ENCODE measurements at places on chromosomes 1 and 21.

- no peak for DNase-seq
Observed at GRCh38 chr1:22038036-22038435, 14.5 kb upstream of the CDC42 start.

DNA sequence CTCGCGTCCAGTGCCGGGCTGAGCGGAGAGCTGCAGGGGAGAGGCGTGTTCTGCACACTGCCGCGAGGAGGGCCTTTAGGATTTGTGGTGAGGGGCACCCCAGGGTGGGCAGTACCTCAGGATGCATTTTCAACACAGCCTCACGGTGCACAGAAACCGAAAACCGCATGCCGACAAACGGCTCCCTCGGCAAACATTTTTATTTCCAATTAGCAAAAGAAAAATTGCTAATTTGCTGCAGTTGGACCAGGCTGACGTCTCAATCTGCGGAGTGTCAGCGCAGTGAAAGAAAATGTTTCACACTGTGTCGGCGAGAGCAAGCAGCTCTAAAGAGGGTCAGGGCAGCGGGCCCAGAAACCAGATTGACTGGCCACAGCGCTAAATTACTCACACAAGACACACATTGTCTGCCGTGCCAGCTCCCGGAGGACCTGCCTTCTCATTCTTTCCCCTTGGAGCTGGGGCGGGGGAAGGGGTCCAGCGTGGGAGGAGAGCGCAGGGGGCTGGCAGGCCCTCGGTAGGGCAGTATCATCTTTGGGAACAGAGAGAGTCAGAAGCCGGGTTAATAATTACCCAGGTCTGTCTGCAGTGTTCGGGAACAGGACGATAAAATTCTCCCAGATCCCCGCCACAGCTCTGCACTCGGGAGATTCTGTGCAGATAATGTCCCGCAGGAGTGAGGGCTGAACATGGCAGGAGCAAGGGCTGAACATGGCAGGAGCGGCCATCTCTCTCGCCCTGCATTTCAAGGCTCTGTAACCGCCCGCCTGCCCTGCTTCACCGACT, 150.2 kb downstream of the PRDM16 start:
- no peak for DNase-seq

- DNase-seq: no peak
Observed at GRCh38 chr21:46368533-46369285, 44.8 kb downstream of the PCNT start.

DNA sequence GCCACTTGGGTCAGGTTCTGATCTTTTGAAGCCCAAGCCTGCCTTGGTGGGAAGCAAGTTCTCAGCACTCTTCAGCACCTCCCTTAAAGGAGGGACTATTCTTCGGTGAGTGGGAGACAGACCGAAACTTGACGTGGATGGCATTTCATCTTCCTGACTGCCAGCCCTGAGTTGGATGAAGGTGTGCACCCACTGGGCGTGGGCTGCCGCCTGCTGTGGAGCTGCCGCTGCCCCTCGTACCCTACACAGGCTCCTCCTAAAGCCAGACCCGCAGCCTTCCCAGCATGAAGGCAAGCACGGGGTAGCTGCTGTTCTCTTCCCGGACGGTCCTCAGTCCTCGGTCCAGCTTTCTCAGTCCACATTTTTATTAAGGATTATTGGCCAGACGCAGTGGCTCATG, 84.2 kb downstream of the SLC66A1 start:
- no peak for DNase-seq

DNA sequence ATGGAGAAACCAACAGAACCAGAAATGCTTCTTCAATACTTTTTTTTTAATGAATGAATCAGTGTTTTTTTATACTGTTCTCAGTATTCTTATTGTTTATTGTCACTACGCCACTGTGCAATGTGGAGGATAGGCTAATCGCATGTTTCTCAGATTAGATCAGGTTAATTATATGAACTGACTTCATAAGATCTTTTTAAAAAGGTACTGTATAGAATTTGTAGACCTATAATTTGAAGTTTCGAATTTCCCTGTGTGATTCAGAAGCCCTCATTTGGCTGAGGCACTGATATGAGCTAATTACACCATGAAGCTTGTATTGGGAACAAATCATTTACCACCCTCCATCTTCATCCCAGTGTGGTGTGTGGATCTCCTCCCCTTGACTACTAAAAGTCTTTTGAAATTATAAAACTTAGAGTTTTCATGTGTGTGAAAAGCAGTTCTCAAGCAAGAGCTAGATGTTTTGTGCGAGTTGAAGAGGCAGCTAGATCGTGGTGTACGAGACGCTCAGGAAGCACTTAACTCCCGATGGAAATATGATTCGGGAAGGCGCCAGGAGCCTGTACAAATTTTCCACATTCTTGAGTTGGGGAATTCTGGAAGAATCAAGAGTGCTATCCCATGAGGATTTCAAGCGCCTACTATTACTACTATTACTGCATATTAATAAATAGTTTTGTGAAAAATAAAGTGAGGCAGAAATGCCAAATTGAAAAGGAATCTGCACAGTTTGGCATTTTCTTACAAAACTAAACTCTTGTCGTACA, 52.1 kb upstream of the KCNE2 start:
- DNase-seq: no peak

DNA sequence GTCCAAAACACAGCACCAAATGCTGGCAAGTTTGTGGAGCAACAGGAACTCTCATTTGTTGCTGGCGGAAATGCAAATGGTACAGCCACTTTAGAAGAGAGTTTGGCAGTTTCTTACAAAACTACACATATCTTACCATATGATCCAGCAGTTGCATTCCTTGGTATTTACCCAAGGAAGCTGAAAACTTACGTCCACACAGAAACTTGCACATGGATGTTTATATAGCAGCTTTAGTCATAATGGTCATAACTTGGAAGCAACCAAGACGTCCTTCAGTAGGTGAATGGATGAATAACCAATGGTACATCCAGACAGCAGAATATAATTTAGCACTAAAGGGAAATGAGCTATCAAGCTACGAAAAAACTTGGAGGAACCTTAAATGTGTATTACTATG, 66.4 kb downstream of the MARK1 start:
- DNase-seq: no peak

DNA sequence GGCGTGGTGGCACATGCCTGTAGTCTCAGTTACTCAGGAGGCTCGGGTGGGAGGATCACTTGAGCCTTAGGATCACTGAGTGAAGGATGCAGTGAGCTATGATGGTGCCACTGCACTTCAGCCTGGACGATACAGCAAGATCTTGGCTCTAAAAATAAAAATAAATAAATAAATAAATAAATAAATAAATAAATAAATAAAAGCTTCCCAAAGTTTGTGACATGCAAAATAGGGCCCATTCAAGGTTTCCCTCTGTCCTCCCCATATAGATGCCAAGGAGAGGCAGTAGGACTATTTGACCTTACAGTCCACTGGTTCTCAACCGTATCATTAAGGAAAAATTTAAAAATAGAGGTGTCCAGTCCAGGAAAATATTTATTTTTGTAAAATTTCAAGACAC, 41.2 kb downstream of the ZBTB8OS start:
- no peak for DNase-seq

DNA sequence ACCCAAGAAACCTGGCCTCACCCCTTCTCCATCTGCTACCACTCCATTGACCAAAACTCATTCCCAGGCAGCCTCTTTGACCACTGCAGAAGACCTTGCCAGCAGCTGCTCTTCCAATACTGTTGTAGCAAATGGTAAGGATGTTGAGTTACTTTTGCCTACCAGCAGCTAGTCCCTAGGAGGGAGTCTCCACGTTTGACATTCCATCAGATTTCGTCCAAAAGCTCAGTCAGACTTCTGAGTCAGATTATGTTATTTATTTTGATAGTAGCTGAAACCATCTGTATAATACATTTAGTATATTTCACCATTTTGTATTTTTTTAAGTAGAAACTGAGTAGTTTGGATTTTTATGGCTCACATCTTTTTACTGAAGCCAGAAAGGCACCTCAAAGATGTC, 51.5 kb upstream of the WNT2B start:
- DNase-seq: no peak

- DNase-seq: no peak
Observed at GRCh38 chr1:93328809-93329760, 16.6 kb upstream of the DR1 start.

DNA sequence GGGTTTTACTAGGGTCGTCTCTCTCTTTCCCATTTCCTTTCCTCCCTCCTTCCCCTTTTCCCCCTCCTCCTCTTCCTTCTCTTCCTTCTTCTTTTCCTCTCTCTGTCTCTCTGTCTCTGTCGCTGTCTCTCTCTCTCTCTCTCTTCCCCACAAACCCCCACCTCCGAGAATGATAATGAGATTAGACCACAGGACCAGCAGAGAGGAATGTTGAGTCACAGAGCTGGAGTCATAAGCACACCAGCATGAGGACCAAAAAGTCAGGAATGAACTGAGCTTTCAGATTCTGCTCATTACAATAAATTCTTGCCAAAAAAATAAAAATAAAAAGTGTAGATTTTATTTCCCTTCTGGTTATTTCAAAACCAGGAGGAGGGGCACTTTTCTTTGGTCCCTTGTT, 377.4 kb downstream of the LTN1 start:
- DNase-seq: no peak

DNA sequence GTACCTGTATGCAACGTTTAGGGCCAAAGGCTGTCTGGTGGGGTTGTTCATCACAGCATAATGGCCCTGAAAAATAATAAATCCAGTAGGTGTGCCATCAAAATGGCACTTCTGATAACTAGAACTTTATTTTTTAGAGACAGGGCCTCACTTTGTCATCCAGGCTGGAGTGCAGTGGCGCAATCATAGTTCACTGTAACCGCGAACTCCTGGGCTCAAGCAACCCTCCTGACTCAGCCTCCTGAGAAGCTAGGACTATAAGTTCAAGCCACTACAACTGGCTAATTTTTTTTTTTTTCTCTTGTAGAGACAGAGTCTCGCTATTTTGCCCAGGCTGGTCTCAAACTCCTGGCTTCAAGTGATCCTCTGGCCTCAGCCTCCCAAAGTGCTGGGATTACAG, 4.7 kb downstream of the SNAPIN start:
- no peak for DNase-seq

GRCh38 chr21:34900376-34900775, 148.7 kb downstream of the RUNX1 start:
- DNase-seq: no peak

DNA sequence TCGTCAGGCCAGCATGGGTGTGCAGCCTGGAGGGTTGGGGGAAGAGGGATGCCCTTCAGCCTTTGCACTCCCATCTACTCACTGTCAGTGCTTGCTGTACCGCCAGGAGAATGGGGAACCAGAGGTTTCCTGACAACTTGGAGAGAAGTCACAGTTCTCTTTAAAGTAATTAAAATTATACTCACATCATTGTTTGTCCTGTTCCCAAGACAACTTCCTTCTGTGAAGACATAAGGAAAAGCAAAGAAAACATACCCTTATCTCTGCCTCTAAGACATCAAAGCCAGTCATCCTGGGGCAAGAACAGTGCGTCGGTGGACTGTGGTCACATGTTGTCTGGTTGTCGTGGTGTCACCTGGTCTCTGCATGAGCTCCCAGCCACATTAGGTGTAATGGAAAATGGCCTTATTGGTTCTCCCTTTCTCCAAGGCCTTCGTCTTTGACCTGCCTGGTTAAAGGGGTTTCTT, 17.6 kb downstream of the TRAF5 start:
- no peak for DNase-seq

- peak; percentile 43 for DNase-seq
Observed at GRCh38 chr1:34412598-34413370, 236.1 kb downstream of the C1orf94 start.

GRCh38 chr1:35533586-35533985, 23.6 kb downstream of the KIAA0319L start:
- DNase-seq: no peak

GRCh38 chr1:55353707-55354620, 138.8 kb upstream of the USP24 start:
- peak; percentile 70 for DNase-seq

DNA sequence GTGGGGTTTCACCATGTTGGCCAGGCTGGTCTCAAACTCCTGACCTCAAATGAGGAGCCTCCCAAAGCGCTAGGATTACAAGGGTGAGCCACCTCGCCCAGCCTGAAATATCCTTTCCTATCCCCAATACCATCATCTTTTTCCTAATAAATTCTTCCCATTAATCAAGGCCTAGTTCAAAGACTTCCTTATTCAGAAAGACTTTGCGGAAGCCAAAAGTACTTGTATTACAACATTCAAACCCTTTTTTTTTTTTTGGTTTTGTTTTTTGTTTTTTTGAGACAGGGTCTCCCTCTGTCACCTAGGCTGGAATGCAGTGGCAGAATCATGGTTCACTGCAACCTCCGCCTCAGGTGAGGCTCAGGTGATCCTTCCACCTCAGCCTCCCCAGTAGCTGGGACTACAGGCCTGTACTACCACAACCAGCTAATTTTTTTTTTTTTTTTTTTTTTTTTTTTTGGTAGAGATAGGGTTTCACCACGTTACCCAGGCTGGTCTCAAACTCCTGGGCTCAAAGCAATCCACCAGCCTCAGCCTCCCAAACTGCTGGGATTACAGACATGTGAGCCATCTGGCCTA, 7.6 kb downstream of the SLC19A2 start:
- DNase-seq: no peak

DNA sequence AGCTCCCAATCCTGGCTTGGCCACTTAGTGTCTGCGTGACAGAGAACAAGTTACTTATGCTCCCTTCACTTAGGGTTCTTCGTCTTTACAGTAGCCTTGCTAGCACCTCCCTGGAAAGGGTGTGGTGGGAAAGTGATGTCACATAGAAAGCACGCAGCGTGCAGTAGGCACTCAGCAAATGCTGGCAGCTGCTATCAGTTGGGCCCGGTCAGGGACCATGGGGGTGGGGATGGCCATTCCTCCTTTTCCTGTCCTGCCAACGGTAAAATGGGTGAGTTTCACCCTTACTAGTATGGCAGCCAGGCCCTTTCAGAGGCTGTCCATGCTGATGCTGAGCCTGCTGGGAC, 6.2 kb upstream of the KCNA10 start:
- DNase-seq: no peak

- DNase-seq: no peak
Observed at GRCh38 chr21:34243562-34243961, 120.2 kb upstream of the KCNE2 start.

- no peak for DNase-seq
Observed at GRCh38 chr1:179767996-179768395, 24.9 kb downstream of the FAM163A start.

GRCh38 chr1:43620956-43621355, 29.0 kb upstream of the KDM4A start:
- DNase-seq: no peak

DNA sequence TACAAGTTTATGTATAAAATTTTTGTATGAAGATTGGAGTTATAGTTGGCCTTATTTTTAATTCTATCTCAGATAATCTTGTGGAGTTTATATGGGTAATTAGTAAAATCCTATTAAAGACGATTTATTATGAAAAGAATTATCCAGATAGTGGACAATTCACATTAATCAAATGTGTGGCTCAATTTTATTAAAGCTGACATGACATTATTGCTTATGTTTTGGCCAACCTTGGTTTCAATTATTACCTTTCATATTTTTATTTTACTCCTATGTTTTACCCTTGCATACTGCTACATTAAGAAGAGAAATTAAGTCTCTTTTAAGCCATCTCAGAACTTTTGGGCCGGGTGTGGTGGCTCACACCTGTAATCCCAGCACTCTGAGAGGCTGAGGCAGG, 110.0 kb downstream of the ITSN1 start:
- DNase-seq: no peak

- no peak for DNase-seq
Observed at GRCh38 chr1:200103966-200104583, 76.6 kb downstream of the NR5A2 start.

GRCh38 chr1:205013683-205014367, 29.2 kb upstream of the CNTN2 start:
- DNase-seq: no peak

Data from vagina (tissue), 2 donors.